Right cardiac atrium (tissue), 5 donors: ENCODE measurements at places on chromosomes 13 and 19.

DNA sequence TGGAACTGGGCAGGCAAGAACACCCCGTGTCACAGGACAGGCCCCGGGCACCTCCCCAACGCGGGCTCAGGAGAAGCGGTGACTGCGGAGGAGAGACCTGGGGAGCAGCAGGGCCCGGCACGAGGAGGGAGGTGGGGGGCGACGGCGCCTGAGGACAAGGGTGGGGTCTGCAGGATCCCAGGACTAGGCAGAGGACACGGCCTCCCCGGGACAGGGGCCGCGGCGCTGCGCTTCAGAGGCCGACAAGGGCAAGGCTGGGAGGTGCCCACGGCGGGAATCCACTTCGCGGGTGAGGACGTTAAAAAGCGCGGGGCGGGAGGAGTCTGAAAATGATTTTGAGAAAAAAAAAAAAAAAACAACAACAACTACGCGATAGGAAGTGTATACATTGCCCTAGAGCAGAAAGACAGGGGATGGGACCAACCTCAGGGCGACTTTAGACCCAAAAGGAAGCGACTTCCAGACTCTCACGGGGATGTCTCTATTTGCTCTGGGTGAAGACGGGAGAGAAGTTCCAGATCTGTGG, 44.9 kb downstream of the ZNF611 start:
- DNase-seq, result peak; percentile 84

GRCh38 chr13:76796851-76797250, 89.4 kb downstream of the KCTD12 start:
- no peak for DNase-seq

DNA sequence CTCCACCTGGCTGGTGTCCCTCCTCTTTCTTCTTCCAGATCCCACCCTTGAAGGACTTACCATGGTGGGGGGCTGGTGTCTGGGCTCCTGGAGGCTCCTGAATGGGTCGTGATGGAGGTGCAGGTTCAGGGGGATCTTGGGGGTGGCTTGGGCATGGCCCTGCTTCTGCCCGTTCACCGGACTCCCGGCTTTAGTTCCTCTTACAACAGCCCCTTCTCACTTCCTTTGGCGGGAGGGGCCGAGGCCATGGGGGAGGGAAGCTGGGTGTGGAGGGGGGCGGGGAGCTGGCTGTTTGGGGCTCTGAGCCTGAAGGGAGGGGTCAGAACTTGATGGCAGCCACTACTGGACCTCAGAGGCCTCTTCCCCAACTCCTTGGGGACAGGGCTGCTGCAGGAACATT, at the start of gene MYO1F:
TSS of gene MYO1F (minus strand) at position 196 of the 400 bp plus-strand sequence. CDS start at position 63, 133 bp downstream.
- peak; percentile 85 for DNase-seq

- no peak for DNase-seq
Observed at GRCh38 chr19:52742516-52742915, 7.7 kb upstream of the ZNF611 start.

DNA sequence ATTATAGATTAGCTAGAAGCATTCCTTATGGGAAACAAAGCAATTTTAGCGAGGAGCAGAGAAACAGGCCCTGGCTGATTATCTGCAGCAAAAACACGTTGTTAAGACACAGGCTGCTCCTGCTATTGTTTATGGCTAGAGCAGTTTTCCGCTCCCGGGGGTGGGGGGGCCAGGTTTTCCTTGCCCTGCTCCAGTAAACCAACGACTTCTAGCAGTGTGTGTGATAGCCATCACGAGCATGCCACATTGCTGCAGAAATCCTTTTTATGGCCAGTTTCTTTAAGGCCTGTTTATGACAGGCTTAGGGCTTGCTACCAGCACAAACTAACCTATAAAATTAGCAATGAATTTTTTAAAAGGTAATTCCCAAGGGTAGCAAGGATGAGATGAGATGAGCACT, 18.4 kb upstream of the IL17D start:
- DNase-seq, result no peak

- no peak for DNase-seq
Observed at GRCh38 chr13:50244355-50244712, 229.1 kb downstream of the KCNRG start.

DNA sequence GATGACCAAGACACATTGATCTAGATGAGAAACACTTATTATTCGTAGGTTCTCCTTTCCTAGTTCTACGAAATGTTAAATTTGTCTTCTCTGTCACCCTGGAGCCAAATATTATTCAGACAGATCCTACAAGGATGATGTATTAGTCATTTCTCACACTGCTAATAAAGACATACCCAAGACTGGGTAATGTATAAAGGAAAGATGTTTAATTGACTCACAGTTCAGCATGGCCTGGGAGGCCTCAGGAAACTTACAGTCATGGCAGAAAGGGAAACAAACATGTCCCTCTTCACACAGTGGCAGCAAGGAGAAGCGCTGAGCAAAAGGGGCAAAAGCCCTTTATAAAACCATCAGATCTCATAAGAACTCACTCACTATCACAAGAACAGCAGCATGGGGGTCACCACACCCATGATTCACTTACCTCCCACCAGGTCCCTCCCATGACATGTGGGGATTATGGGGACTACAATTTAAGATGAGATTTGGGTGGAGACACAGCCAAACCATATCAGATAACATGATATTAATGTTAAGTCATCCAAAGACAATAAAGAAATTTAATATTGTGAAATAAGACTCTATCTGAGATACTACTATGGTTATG, 1248.8 kb upstream of the SLC10A2 start:
- DNase-seq, result no peak

GRCh38 chr13:107743100-107743499, 472.2 kb downstream of the LIG4 start:
- DNase-seq, result no peak

DNA sequence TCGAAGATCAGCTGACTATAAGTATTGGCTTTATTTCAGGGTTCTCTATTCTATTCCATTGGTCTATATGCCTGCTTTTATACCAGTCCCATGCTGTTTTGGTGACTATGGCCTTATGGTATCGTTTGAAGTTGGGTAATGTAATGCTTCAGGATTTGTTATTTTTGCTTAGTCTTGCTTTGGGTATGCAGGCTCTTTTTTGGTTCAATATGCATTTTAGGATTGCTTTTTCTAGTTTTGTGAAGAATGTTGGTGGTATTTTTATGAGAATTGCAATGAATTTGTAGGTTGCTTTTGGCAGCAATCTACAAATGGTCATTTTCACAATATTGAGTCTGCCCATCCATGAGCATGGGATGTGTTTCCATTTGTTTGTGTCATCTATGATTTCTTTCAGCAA, 951.9 kb upstream of the SLITRK1 start:
- DNase-seq, result no peak

DNA sequence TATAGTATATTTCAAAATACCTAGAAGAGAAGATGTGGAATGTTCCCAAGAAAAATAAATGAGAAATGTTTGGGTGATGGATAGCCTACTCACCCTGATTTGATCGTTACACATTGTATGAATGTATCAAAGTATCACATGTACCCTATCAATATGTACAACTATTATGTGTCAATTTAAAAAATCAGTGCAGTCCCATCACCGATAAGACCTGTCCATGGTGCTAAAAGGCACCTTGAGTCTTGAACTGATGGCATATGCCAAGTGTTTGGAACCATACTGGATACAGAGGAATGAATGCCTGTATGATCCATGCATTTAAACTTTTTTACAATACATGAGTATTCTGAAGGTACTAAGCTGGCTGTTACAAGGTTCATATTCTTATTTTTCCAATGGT, 50.2 kb upstream of the ZNF835 start:
- DNase-seq, result no peak

DNA sequence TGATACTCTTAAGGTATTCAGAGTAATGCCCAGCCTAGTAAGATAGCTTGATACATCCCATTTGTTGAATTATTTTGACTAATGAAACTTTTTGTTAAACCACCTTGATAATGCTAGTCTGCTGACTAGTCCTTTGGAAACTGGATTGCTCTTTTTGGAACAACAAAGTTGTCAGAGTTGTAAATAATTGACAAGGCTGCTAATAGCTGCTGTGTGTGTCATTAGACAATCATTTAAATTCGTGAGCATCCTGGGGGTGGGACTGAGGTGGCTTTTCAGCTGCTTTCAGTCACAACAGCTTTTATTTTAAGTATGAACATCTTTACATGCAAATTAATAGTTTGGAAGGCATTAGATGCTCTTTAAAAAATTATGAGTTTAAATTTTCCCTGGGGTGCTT, 153.5 kb downstream of the HS6ST3 start:
- no peak for DNase-seq

DNA sequence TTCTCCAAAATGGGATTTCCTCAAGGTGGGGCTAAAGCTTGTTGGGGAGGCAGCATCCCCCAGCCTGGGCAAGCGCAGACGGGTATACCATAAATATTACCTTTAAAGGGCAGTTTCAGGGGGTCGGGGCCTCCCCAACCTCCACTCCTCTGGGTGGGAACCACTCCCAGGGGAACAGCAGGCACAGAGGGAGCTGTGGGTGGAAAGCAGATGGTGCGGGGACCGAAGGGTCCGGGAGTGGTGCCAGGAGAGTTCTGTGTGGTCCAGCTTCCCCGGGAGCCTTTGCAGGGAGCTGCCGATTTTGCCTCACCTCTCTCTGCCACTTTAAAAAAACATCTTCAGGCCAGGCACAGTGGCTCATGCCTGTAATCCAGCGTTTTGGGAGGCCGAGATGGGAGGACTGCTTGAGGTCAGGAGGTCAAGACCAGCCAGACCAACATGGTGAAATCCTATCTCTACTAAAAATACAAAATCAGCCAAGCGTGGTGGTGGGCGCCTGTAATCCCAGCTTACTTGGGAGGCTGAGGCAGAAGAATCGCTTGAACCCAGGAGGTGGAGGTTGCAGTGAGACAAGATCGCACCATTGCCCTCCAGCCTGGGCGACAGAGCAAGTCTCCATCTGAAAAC, 5.5 kb downstream of the MAST3 start:
- no peak for DNase-seq

GRCh38 chr19:38786572-38787265, 2.3 kb upstream of the LGALS7B start:
- DNase-seq, result no peak

DNA sequence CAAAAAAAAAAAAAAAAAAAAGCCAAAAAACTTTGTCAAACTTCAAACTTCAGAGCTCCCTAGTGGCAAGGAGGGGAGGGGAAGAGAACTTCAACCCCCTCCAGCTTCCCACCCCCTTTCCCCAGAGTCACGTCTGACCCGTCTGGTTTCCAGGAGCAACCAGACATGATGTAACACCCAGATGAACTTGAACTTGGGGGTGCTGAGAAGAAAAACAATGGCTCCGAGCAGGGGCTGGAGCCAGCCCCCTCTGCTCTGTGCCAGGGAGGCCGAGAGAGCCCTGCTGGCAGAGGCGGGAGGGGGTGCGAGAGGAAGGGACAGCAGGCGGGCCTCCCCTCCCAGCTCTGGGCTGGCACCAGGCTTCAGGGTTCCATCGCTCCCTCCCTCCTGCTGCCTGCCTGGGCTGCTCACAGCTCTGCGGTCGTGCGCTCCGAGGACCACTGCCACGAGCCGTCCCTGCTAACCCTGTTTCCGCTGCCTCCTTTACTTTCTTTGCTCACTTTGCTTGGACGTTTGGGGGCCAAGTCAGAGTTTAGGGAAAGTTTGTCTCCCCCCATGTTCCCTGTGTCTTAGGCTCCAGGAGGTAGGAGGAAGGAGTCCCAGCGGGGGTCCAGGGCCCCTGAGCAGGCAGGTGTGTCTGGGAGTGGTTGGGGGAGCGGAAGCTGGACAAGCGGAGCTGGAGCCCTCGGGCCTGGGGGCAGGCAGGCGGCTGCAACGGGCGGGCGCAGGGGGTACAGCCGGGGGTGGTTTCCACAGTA, 11.1 kb downstream of the LYL1 start:
- peak; percentile 93 for DNase-seq

- DNase-seq, result no peak
Observed at GRCh38 chr19:30546332-30546731, 174.1 kb downstream of the ZNF536 start.

GRCh38 chr13:29523199-29523961, 72.1 kb downstream of the SLC7A1 start:
- peak; percentile 79 for DNase-seq

DNA sequence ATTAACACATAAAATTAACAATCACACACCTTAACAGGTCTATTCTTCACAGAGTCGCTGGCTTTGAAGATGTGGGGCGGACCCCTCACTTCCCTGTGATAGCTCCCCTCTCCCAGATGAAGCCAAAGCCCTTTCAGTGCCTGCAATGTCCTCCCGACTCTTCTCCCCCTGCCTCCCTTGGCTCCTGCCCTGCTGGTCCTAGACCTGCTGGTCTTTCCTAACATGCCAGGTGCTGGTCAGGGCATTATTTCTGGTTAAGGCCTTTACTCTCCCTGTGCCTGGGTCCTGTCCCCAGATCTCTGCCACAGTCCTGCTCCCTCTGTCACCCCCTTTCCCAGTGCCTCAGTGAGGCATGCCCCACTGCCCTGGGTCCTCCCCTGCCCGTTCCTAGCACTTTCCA, 12.2 kb downstream of the ERICH6B start:
- DNase-seq, result no peak

- DNase-seq, result peak; percentile 43
Observed at GRCh38 chr19:3243819-3244700, 19.6 kb downstream of the CELF5 start.

- peak; percentile 79 for DNase-seq
Observed at GRCh38 chr19:47377208-47377701, 28.1 kb downstream of the DHX34 start.

DNA sequence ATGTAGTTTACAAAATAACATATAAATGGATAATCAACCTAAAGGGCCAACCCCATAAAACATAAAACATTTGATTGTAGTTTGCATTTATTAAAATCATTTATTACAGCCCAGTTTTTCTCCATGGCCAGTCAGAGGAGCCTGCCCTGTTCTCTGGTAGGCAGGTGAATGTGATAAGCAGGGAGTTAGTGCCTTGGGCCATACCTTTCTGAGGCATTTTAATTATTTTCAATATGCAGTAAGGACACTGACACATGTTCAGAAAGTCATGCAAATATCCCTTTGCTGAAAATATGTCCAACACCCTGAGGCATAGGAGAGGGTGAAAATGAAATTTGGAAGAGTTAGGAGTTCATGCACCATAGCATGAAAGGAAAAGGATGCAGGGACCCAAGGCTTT, 242.6 kb upstream of the EDNRB start:
- no peak for DNase-seq

DNA sequence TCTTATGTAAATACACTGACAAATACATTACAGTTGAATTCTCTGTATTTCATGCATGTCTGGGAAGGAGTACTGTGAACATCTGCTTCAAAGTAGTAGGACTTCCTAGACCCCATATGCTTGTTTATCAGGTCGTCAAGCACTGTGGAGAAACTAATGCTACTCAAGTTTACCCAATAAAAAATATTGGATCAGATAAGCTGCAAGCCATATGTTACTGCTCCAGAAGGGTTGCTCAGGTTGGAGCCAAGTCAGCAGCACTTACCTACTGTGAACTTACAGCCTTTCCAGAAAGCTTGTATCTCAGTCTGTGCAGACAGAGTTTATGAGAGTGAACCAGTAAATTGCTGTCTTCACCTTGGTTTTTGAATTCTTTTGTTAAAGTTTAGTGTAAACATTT, 36.2 kb downstream of the SLAIN1 start:
- no peak for DNase-seq

- no peak for DNase-seq
Observed at GRCh38 chr19:1650650-1651567, 1.5 kb downstream of the TCF3 start.
